ENCODE measurements at places on chromosomes 7 and 10.
A peak's percentile ranks its signal among the peaks of the same experiment; 100 is the strongest.

GRCh38 chr7:28174901-28175661 is 5.5 kb downstream of the JAZF1 start:
- DNase-seq, result no peak

- DNase-seq, result no peak
Observed at GRCh38 chr10:15510963-15511362, 139.9 kb upstream of the FAM171A1 start.

DNA sequence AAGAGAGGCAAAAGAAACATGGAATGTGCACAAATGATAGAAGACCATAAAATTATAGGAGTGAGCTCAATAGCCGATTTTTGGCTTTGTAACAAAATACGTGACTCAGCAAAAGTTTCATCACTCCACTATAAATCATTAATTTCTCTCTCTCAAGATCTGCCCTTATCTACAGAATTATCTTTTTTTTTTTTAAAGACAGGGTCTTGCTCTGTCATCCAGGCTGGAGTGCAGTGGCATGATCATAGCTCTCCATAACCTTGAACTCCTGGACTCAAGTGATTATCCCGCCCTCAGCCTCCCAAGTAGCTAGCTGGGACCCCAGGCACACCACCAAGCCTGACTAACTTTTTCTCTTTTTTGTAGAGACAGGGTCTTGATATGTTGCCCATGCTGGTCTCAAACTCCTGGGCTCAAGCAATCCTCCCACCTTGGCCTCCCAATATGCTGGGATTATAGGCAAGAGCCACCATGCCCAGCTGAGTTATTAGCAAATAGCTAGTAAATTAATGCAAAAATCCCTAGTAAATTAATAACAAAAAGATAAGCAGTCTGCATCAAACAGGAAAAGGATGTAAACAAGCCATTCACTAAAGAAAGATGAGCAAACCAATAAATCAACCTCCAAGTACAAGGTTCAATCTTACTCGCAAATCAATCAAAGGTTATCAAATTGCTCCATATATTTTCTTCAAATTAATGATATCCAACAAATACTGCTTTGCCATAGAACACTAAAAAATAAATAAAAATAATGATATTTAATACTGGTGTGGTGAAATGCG is 450.7 kb downstream of the PARD3 start:
- DNase-seq, result no peak

GRCh38 chr7:22563032-22563501 is 63.1 kb upstream of the STEAP1B start:
- peak; percentile 44 for DNase-seq

DNA sequence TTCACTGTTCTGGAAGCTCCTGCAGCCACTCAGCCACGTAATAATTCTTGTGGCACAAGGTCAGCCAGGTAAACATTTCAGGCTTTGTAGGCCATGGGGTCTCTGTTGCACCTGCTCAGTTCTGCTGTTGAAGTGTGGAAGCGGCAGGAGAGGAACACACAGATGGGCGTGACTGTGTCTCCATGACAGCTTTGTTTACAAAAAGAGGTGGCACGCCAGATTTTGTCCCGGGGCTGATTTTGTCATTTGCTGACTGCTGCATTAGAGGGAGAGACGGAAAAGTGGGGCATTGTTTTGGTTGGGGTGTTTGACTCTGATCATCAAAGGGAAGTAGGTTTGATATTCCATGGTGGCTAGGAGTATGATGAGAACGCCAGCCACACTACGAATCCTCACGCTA is 103.1 kb downstream of the PRKAG2 start:
- DNase-seq, result no peak

GRCh38 chr10:15601819-15602218 is 117.9 kb downstream of the ITGA8 start:
- DNase-seq, result no peak

- no peak for DNase-seq
Observed at GRCh38 chr7:47282790-47283496, 299.0 kb downstream of the TNS3 start.

- DNase-seq, result peak; percentile 20
Observed at GRCh38 chr10:111756217-111757061, 427.1 kb downstream of the GPAM start.

DNA sequence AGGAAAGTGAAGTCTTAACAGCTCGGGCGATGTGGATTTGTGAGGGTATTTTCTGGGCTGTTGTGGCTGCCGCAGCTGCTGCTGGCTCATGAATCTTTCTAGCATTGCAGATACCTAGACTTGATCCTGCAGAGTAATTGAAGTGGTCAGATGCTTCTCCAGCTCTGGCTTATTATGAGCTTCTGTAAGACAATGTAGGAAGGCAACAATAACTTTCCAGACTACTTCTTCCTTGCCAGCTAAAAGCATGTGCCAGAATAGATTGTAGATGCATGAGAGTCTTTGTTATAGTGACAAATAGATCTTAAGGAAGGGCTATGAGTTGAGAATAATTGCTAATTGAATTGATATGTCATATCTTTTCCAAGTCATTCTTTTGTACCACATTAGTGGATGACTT is 461.4 kb upstream of the POT1 start:
- DNase-seq, result no peak

Measured in lung (tissue), 17 donors.